ENCODE measurements at places on chromosomes 4 and X.

DNA sequence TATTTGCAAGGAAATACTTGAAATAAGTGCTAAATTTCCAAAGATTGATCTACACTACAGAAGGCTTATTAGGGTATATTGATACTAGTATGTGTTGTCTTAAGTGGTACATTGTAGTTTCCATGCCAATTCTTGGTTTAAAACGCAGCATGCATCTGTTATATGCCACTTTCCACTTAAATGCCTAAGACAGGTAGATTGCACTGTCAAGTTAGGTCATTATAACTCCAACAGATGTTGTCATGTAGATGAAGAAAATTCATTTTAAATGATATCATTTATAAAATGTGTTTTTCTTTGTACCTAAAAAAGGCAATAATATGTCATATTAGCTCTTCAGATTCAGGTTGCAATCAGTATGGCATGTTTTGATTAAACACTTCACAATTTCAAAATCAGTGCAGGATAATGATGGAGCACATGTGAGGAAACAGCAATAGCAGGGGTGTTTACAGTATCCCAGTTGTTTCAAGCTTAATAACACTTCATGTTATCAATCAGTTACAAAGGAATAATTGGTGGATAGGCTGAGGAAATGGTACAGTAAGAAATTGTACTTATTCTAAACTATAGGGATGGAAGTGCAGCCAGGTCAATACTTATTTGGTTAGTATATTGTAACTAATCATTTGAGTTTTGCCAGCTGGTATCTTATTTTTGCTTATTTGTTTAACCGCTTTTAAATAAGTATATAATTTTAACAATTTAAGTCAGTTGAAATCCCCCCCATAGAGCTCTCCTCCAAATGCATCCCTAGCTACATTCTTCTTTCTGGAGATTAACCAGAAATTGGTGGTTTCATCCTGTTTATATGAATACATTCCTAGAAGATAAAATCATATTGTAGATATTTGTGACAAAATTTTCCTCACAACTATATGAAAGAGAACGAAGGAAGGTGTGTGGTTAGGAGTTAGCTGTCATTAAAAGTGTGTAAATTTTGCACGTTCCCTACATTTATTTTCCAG is 454.4 kb upstream of the ATOH1 start:
- no peak for DNase-seq

- DNase-seq, result no peak
These were observed 773 bp upstream of the ITM2A start for GRCh38 chrX:79367907-79368306.

DNA sequence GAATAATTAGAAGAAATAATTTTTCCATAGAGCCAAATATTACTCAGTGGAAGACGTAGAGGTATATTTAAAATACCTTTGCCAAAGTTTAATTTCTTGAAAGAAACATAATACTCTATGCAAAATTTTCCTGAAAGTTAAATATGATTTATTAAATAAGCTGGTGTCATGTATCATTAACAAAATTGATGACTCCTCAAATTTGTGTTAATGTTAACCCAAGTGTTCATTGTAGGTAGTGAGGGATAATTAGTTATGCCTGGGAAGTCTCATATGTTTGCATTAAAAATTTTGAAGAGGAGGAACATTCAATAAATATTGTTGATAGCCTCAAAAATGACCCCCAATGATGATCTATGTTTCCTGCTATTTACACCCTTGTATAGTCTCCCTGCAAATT is 292.7 kb upstream of the AMOT start:
- DNase-seq, result no peak

- DNase-seq, result no peak
These were observed 65.4 kb downstream of the TMEM150C start for GRCh38 chr4:82496349-82496748.

DNA sequence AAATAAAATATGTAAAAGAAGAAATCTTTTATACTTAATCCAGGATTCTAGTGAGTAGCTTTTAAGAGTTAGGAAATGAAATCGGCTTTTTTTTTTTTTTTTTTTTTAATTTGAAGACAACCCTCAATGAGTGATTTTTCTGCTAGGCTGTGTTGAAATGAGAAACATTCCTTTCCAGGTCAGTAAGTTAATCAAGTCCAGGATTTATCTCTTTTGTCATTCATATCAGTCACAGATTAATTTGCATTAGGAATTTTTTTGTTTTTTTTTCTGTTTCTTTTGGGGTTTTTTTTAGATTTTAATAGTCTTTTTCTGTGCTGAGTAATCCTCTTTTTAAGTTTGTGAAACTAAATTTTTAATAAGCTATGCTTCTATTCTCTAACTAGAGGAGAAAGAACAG is 448.1 kb downstream of the ADGRL3 start:
- DNase-seq, result no peak

- DNase-seq, result no peak
These were observed 109.3 kb downstream of the ARHGEF9 start for GRCh38 chrX:63675716-63676115.

- DNase-seq, result no peak
These were observed 102.8 kb downstream of the ITIH6 start for GRCh38 chrX:54695231-54695630.

Measured in Ammon's horn (tissue), 1 donor.